Sigmoid colon (tissue), 7 donors: ENCODE measurements at places on chromosomes 3 and 15. TPM values are rescaled to one million over a fixed set of nuclear protein-coding genes. Genes with fewer than 3 reads are reported as not detected.

DNA sequence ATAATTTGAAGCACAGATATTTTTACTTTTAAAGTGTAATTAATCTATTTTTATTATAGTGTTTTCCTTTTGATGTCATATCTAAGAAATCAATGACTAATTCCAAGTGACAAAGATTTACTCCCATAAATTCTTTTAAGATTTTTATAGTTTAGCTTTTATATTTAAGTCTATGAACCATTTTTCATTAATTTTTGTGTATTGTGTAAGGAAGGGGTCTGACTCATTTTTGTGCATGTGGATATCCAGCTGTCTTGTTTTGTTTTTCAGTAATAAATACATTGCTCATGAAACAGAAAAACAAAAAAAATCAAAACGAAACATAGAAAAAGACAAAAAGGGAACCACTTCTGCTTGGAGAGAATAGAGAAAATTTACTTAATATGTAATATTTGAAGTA lies 145.1 kb downstream of the EPHA6 start:
- H3K4me1 ChIP-seq: no peaks in the 10 kb centered on the region
- no peak for DNase-seq
- H3K36me3 ChIP-seq: no peaks in the 10 kb centered on the region
- no peaks in the 10 kb centered on the region for H3K27me3 ChIP-seq

DNA sequence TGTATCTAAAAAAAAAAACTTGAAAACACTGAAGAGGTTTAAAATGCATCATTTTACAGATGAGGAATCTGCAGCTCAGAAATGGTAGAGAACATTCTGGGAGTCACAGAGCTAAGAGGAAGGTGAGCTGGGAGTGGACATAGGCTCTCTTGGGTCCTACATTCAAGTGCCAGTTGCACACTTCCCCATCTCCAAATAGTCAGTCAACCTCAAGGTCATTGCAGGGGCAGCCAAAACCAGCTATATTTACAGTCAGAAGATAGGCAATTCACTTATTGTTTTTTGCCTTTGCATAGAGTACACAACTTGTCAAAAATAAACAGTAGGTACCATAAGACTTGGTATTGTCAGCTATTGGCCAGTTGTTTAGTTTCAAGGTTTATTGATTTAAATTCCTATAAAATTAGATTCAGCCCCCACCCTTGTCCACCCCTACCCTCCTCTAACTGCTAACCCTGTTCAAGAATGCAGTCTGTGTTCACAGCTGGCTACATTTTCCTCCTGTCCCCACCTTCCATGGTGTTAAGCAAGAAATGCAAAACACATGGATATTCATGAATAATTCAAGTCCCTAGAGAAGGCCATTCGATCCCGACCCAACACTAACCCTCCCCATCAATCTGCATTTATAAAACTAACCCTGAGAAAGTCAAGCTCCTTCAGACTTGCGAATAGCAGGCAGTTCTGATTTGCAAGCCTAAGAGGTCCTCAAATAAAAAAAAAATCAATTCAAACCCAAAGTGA lies 567.0 kb upstream of the MCTP2 start:
- no peak overlapping the region for H3K4me3 ChIP-seq
- no peak for DNase-seq
- no peaks in the 10 kb centered on the region for H3K36me3 ChIP-seq
- H3K27ac ChIP-seq: no peak overlapping the region
- no peaks in the 10 kb centered on the region for H3K4me1 ChIP-seq
- no peaks in the 10 kb centered on the region for H3K27me3 ChIP-seq

GRCh38 chr15:99450896-99451358 lies 114.9 kb upstream of the MEF2A start:
- no peaks in the 10 kb centered on the region for H3K36me3 ChIP-seq
- H3K27ac ChIP-seq: no peak overlapping the region
- H3K4me3 ChIP-seq: no peak overlapping the region
- peak; percentile 83 for DNase-seq

DNA sequence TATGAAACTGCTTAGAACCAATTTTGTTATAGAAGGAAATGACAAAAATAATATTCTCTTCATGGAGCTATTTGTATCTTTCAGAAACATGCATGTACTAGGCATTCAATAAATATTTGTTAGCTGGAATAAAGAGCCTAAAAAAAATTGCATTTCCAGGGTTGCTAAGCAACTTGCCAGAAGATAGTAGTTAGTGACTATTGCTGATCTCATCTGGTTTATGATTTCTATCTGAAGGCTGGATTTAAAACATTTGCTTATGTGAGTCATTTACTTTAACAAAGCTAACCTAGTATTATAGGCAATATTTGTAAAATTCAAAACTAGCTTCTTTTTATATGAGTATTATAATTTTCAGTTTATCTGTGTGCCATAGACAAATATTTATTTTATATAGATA lies 78.3 kb downstream of the NAALADL2 start:
- no peaks in the 10 kb centered on the region for H3K27me3 ChIP-seq
- H3K4me3 ChIP-seq: no peak overlapping the region
- no peaks in the 10 kb centered on the region for H3K36me3 ChIP-seq
- H3K27ac ChIP-seq: no peak overlapping the region
- H3K4me1 ChIP-seq: no peaks in the 10 kb centered on the region
- DNase-seq: no peak

GRCh38 chr15:93707751-93708150 lies 523.6 kb upstream of the MCTP2 start:
- no peak overlapping the region for H3K4me3 ChIP-seq
- H3K27ac ChIP-seq: no peak overlapping the region
- H3K36me3 ChIP-seq: no peaks in the 10 kb centered on the region

DNA sequence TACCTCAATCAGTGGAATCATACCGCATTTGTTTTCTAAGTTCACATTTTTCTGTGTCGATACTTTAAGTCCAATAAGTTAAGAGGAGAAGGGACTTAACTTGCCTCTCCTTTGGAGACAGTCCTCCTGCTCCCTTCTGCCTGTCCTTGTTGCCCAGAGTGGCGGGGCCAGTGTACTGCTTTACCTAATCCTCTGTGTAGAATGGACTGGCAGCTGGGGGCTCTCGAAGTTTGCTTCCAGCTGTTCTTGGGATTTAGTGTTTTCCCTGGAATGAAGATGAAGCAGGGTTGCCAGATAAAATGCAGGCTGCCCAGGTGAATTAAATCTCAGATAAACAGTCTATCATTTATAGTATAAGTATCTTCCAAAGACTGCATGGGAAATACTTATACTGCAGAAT lies 287.6 kb upstream of the C2CD4B start:
- peaks cover 57% of the 10 kb centered on the region for H3K4me1 ChIP-seq
- H3K27ac ChIP-seq: no peak overlapping the region
- no peaks in the 10 kb centered on the region for H3K36me3 ChIP-seq
- H3K27me3 ChIP-seq: no peaks in the 10 kb centered on the region

- no peaks in the 10 kb centered on the region for H3K36me3 ChIP-seq
- H3K4me3 ChIP-seq: peak overlapping the region; percentile 8
- no peaks in the 10 kb centered on the region for H3K27me3 ChIP-seq
- DNase-seq: no peak
These were observed 1074.8 kb upstream of the ALCAM start for GRCh38 chr3:104291878-104292277.

GRCh38 chr3:73433687-73434086 lies 191.1 kb downstream of the PDZRN3 start:
- H3K4me1 ChIP-seq: peaks cover 92% of the 10 kb centered on the region
- H3K4me3 ChIP-seq: peak overlapping the region; percentile 18
- H3K36me3 ChIP-seq: no peaks in the 10 kb centered on the region
- H3K27me3 ChIP-seq: no peaks in the 10 kb centered on the region
- DNase-seq: no peak

GRCh38 chr3:190435618-190436017 lies 14.1 kb downstream of the TMEM207 start:
- no peaks in the 10 kb centered on the region for H3K36me3 ChIP-seq
- H3K27me3 ChIP-seq: no peaks in the 10 kb centered on the region
- no peaks in the 10 kb centered on the region for H3K4me1 ChIP-seq
- no peak for DNase-seq

DNA sequence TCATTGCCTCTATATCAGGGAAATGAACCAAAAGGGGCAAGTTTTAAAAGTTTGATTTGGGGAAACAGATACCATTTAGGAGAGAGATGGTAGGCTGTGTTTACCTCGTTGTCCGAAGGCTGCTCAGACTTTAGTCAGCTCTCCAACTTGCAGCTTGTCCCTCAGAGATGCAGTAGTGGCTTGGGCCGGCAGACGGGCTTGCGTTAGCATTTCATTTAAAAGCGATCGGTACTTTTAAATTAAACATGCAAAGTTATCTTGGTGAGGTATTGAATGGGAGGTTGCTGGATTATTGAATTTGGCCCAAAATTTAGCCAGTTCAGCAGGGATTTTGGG lies 26.2 kb downstream of the EEFSEC start:
- H3K4me3 ChIP-seq: no peak overlapping the region
- no peak for DNase-seq
- no peaks in the 10 kb centered on the region for H3K36me3 ChIP-seq
- H3K27me3 ChIP-seq: no peaks in the 10 kb centered on the region
- H3K4me1 ChIP-seq: peaks cover 8% of the 10 kb centered on the region

- no peaks in the 10 kb centered on the region for H3K27me3 ChIP-seq
- no peak overlapping the region for H3K4me3 ChIP-seq
- DNase-seq: no peak
- H3K36me3 ChIP-seq: no peaks in the 10 kb centered on the region
These were observed 122.0 kb downstream of the MECOM start for GRCh38 chr3:169541528-169541927.

DNA sequence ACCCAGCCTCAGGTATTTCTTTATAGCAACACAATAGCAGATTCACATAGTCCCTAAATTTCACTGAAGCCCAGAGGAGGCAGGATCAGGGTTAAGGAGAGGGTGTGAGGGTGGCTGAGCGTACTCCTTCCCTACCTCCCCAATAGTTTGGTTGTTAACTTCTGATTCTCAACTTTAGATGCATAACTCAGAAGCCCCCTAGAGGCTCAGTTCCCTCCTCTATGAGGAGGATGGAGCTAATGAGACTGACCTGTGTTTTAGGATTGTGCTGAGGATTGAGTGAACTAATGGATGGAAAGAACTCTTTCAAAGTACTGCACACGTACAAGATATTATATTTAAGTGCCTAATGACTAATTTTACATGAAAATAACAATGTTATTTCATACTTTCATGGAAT lies 249.3 kb upstream of the SOX14 start:
- H3K4me1 ChIP-seq: no peaks in the 10 kb centered on the region
- no peaks in the 10 kb centered on the region for H3K27me3 ChIP-seq
- no peak overlapping the region for H3K4me3 ChIP-seq
- no peaks in the 10 kb centered on the region for H3K36me3 ChIP-seq
- H3K27ac ChIP-seq: no peak overlapping the region

GRCh38 chr3:141594357-141594756 lies 107.5 kb downstream of the RASA2 start:
- H3K27ac ChIP-seq: no peak overlapping the region
- no peak for DNase-seq
- no peaks in the 10 kb centered on the region for H3K27me3 ChIP-seq
- H3K4me3 ChIP-seq: no peak overlapping the region
- no peaks in the 10 kb centered on the region for H3K4me1 ChIP-seq
- no peaks in the 10 kb centered on the region for H3K36me3 ChIP-seq

- peaks cover 3% of the 10 kb centered on the region for H3K36me3 ChIP-seq
- peaks cover 6% of the 10 kb centered on the region for H3K4me1 ChIP-seq
- H3K27ac ChIP-seq: no peak overlapping the region
These were observed 28.5 kb upstream of the CMTM6 start for GRCh38 chr3:32531010-32531647.

GRCh38 chr3:188241072-188241471 lies 87.1 kb downstream of the LPP start:
- H3K4me1 ChIP-seq: peaks cover 97% of the 10 kb centered on the region
- H3K4me3 ChIP-seq: no peak overlapping the region
- peak; percentile 85 for DNase-seq
- peaks cover 6% of the 10 kb centered on the region for H3K36me3 ChIP-seq

DNA sequence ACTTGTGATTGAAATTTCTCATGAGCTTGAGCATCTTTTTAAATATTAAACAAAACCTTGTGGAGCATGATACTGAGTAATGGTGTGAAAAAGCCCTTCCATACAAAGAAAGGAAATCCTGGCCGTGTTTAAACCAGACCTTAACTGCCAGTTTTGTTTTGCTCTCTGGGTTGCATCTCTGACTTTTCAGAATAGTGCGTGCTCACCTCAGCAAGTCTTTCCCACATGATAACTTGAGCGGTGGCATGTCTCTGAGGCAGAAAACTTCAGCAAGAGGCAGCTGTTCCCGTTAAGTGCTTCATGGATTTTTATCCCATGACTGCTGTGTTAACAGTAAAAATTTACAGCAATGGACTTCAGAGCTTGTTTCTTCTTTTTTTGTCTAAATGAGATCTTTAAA lies 393.3 kb downstream of the FEZF2 start:
- no peak for DNase-seq
- H3K4me1 ChIP-seq: peaks cover 13% of the 10 kb centered on the region
- no peaks in the 10 kb centered on the region for H3K27me3 ChIP-seq
- H3K4me3 ChIP-seq: no peak overlapping the region

GRCh38 chr3:176106380-176106779 lies 1090.9 kb downstream of the TBL1XR1 start:
- H3K36me3 ChIP-seq: no peaks in the 10 kb centered on the region
- H3K4me3 ChIP-seq: no peak overlapping the region
- no peak for DNase-seq
- H3K4me1 ChIP-seq: no peaks in the 10 kb centered on the region

Gene SLC12A6
- total RNA-seq: 22.4 TPM

Gene SCG5
- 2.2 TPM for total RNA-seq

Gene SEC62
- total RNA-seq: 79.2 TPM

Gene RYR3
- total RNA-seq: 20.2 TPM

Gene ITGB5
- total RNA-seq: 203 TPM

Gene RHOV
- not detected for total RNA-seq

Gene ATP10A
- total RNA-seq: 7.2 TPM
